Globus pallidus (tissue), 1 donor: ENCODE measurements at places on chromosomes 12 and 14.

- no peak for DNase-seq
Observed at GRCh38 chr12:118830296-118830695, 151.0 kb upstream of the SRRM4 start.

GRCh38 chr14:94126419-94126677 lies 3.1 kb downstream of the IFI27L2 start:
- no peak for DNase-seq

- DNase-seq, result no peak
Observed at GRCh38 chr12:97714107-97714563, 251.5 kb downstream of the RMST start.

GRCh38 chr12:40473962-40474361 lies 218.3 kb upstream of the CNTN1 start:
- DNase-seq, result no peak

DNA sequence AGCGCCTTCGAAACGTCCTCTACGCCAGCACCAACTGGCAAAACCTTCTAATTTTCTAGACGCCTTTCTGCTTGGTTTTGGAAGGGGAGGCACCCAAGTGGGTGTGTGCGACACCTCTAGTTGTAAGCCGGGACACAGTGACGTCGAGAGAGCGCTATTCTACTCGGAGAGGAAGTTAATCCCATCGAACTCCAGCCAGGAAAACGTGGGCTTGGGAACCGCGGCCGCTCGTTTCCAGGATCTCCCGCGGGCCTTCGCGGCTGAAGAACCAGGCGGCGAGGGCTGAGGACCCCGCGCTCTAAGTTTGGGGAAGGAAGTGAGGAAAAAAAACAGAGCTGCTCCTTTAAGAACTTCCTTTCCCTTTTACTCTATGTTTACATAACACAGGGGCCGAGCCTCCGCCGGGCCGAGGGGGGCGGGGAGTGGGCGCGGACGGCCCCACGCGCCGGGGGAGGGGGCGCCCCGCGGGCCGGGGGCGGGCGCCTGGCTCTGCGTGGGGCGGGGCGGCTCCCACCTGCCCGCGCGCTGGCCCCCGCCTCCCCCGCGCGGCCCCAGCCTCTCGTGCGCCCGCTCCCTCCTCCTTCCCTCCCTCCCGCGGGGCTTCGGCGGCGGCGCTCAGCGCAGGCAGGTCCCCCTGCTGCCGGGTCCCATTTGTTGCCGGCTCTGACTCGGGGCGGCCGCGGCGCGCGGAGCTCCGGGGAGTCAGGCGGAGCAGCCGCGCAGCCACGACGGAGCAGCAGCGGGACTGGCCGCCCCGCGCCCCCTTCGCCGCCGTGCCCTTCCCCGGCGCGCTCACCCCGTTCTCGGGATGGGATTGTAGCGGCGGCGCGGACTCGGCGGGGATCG lies at the start of gene PELI2:
PELI2 (plus strand) TSS at position 647 of the 846 bp plus-strand sequence. CDS start 250 bp downstream, outside the sequence.
- DNase-seq, result peak; percentile 85

GRCh38 chr14:84162633-84163032 lies 1367.3 kb upstream of the FLRT2 start:
- no peak for DNase-seq

- no peak for DNase-seq
Observed at GRCh38 chr14:61462566-61463193, 141.3 kb downstream of the PRKCH start.

DNA sequence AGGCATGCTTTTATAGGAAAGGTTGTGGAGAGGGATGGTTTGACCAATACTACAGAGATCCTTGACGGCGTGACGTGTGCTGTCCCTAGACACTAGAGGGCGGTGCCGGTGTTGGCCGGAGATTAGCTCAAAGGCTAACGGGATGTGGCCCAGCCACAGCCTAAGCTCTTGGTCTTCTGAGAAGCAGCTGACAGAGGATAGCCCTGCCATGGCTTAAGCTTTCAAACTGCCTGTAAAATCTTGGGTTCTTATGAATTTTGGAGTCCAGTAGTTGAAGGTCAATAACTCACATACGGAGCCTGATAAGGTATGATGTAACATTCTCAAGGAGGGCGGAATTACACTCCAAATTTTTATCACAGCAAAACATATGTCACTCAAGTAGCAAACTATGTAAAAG lies 515.7 kb upstream of the ATXN7L3B start:
- peak; percentile 74 for DNase-seq
